Right kidney (tissue), 9 donors: ENCODE measurements at places on chromosomes 12 and 14.

- DNase-seq: no peak
These were observed 245.1 kb upstream of the AVPR1A start for GRCh38 chr12:63396135-63396534.

DNA sequence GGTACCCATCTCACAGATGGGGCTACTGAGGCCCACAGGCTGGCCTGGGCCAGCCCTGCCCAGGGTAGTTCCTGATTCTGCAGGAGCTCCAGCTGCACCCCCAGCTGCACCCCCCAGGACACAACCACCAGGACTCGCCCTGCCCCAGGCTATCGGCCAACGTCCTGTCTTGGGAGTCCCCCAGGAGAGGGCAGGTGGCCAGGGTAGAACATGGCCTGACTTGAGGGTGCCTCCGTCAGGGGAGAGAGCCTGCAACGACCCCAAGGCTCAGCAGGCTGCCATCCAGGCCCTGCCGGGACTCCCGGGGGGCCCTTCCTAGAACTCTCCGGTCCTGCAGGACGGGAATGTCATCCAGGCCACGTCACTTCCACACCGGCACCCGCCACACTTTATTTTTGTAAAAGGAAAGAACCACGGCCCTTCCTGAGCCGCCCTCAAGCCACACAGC is 15.8 kb downstream of the JAG2 start:
- DNase-seq: no peak

- DNase-seq: no peak
These were observed 424.0 kb downstream of the ZFP36L1 start for GRCh38 chr14:68368850-68369249.

DNA sequence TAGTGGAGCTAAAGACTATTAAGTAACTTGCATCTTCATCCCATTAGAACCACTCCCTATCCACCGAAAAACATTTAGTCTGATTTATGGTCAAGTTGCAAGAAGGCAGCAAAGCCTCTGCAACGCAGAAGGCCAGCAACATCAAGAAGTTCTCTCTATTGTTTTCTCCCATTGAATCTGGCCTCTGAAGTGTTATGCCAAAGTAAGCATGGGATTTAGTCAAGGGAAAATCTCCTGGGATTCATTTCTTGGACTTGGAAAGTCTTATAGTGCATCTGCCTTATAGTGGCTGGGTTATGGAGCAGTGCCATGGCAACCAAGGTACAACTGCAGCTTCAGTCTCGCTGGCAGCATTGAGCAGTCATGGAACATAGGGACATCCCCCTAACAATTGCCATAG is 87.7 kb upstream of the KRR1 start:
- DNase-seq: no peak

DNA sequence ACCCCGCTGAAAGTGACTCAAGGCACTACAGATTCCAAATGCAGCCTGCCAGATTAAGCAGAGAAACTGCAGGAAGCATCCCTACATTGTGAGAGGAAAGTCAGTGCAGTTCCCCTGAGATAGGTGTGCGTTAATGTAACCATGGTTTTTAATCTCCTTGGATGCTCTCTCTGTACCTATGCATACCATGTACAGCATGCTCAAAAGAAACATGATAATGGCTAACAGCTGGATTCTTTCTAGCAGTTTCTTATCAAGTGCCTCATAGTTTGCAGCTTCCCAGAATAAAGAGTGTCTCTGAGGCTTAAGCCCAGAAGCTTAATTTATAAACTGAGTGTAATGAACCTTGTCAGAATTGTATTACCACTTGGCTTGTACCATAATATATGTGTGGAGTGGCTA is 17.1 kb upstream of the MDM1 start:
- DNase-seq: no peak

DNA sequence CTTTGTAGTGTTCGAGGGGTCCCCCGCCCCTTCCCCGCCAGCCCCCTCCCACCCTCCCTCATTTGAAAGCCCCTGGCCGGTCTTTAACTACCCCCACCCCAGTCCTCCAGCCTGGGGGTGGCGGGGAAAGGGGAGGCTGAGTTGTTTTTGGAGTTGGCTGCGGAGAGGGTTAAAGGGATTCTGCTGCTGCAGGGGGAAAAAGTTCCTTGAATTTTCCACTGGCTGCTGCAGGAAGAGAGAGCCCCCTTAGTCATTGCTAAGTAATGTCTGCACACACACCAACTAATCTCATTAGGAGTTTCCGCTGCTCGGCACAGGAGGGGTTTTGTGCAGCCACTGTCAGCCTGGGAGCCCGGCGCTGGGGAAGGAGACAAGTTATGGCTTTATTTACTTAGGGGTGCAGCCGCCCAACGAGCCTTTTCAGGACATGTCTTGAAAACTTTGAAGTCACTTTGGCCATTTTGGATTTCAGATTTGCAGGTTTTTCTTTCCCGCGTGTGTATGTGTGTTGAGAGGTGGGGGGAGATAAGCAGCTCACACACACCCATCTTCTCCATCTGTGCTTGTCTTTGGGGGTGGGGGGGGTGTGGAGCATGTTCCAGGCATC is 1.8 kb downstream of the ELK3 start:
- peak; percentile 54 for DNase-seq

GRCh38 chr14:75825147-75825592 is 156.6 kb downstream of the TGFB3 start:
- DNase-seq: no peak

DNA sequence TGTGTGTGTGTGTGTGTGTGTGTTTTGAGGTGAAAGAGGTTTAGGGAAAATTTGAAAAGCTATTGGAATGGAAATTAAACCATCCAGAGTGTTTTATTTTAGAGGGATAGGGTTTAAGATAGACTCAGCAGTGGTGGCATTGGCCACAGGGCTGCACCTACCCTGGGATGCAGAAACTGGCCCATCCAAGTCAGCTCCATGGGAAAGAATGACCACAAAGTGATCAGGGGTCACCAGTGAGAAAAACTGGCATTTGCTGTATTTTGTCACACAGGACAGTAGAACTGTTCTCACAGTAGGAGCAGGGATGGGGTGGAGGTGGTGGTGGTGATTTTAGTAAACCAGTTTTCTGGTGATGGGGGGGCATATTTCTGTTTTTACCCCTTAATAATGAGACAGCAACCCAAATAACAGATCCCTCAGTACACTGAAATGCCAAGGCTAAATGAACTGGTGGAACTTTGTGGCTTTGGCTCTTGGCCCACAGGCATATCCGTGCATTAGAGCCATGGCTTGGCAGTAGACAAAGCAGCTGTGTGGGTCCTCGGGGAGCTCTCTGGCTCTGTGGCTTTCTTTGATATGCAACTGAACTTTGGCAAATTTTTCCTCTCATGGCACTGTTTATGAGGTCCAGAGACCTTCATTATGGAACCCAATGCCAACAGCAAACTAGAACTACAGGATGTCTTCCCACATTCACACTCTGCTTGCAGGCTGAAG is 348.3 kb downstream of the ZFP36L1 start:
- DNase-seq: no peak

GRCh38 chr14:20609215-20610001 is 18.2 kb upstream of the RNASE12 start:
- peak; percentile 82 for DNase-seq

- no peak for DNase-seq
These were observed 55.9 kb upstream of the RERGL start for GRCh38 chr12:18145924-18146323.

- DNase-seq: no peak
These were observed 28.4 kb upstream of the PTPRR start for GRCh38 chr12:70948976-70949336.

DNA sequence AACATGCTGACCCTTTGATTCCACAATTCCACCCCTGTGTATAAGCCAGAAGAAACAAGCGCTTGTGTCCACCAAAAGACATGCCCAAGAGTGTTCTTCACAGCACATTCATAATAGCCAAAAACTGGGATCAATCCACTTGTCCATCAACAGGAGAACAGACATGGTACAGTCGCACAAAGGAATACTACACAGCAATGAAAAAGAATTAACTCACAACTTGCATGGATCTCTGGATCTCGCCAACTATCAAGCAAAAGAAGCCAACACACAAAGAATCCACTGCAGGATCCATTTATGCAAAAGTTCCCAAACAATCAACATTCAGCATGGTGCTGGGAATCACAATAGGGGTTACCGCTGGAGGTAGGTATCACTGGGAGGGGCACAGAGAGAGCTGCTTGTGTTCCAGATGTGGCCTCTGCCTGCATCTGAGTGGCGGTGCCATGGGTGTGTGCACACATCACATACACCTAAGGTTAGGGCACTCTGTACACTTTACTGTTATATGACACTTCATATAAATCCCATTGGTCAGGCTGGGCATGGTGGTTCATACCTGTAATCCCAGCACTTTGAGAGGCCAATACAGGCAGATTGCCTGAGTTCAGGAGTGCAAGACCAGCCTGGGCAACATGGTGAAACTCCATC is 30.9 kb downstream of the CLMN start:
- DNase-seq: no peak

GRCh38 chr12:104890476-104891096 is 67.5 kb downstream of the SLC41A2 start:
- DNase-seq: no peak

DNA sequence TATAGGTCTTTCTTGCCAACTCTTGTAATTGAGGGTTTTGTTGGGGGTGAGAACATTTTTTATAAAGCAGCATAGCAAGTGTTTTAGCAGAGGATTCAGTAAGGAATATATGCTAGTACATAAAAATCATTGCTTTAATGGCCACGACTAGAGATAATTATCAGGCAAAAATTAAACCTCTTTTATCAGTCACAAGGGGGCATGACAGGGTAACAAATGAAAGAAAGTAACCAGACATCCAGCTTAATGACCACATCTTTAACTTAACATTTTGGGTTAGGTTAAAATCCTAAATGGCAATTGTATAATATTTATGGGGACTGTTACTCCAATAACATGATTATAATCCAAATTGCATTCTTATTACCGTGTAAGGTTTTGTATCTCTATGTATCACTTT is 119.6 kb downstream of the LRRIQ1 start:
- DNase-seq: no peak

DNA sequence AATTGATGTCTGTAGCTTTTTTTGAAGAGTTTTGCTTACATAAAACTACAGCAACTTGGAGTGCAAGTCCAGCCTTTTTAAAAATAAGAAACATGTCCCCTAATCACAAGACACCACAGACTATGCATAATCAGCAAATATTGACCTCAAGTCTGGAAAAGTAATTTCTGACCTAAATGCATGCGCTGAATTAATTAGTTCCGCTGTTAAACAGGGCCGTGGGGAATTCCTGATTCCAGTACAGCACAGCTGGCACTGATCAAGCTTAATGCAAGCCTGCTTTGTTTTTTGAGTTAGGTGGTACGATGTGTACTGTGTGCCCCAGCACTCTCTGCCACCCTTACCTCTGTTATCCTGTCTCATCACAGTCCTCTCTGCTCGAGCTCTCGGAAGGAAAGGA is 9.2 kb downstream of the MLH3 start:
- DNase-seq: peak; percentile 6
